ENCODE measurements at places on chromosomes 7 and 10.
A peak's percentile ranks its signal among the peaks of the same experiment; 100 is the strongest.

- DNase-seq = no peak
These were observed 60.2 kb downstream of the ADRA2A start for GRCh38 chr10:111137007-111137406.

DNA sequence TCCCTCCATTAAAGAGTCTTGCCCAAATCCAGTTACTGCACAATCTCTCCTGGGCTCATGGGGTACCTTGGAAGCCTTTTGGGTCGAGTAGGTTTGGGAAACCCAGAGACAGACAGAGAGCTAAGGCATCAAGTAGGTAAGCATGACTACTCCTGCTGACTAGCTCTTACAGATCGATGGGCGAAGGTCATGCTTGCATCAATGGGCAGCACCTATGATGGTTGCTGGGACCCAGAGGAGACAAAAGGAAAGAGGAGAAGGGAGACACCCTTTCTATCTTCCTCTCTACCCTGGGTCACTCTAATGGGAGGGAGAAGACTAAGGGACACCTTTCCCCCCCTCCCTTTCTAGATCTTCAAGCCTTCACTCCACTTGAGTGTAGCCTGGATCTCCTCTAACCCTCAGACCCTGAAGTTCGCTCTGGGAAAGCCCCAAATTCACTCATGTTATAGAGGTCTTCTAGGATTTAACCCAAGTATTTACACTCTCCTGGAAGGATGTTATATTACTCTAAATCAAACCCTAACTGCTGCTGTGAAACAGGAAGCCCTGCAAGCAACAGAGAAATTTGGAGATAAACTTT, 31.6 kb upstream of the ZNF746 start:
- no peak for DNase-seq

DNA sequence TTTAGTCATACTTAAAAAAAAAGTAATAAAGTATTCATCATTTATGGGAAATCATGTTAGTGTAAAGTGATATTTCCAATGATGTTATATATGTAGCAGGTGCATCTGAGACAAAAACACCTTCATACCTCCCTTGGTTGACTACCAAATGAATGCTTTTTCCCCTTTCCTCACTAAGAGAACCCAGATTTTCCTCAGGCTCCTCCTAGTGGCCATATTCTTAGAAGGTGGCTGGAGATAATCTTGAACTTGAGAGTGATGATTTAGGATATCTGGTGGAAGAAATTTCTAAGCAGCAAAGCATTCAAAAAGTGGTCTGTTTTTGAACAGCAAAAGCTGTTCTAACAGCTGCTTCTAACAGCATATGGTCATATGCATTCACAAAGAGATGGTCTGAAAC, 16.8 kb upstream of the DNAH11 start:
- DNase-seq = no peak

DNA sequence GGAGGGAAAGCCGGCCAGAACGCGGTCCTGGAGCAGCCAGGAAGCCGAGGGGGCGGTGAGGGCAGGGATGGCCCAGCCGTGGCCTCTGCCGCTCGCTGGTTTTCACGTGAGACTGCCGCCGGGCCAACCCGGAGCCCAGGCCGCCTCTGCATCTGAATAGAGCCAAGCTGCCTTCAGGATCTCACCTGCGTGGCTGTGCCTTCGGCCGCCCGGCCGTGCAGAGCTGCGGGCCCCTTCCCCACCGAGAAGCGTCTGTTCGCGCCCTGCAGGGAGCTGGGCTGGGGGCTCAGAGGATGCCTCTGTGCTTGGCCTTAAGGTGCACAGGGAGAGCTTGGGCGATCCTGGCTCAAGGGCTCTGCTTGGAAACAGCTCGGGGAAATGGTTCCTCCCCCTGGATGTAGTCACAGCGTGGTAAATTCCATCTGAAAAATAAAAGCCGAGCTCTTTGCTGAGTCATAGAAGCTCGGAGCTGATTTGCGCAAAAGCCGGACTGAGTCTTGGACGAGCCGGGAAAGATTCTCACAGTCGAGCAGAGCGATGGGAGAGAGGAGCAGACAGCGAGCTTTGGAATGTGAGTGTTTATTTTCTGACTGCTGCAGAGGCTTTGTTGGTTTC, at the start of gene JAKMIP3:
JAKMIP3 (plus strand) TSS at position 456 of the 615 bp plus-strand sequence. CDS start 38,863 bp downstream, outside the sequence.
- peak; percentile 92 for DNase-seq

DNA sequence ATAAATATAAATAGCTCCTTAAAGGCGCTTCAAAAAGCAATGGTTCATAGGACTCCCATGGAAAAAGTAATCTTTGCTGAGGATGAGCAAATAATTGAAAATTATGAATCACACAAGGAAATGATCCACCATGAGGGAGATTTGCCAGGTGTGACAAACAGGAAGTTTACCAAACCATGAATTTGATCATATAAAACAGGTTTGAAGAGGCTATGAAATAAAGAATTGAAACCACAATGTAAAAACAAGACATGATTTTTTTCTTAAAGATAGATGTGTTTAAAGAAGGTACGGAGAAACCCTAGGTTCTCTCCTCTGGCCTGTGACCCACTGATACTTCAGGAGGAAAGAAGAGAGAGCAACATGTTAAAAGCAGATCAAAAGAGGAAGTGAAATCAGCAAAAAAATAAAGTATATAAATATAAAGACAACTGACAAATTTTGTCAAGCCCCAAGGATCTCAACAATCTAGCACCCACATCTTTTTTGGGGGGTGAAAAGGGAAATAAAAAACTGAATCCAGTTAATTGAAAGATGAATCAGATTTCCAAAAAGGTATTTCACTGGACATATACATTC, 111.3 kb upstream of the ASAH2 start:
- DNase-seq = no peak

GRCh38 chr7:92520024-92520423, 8.3 kb downstream of the PEX1 start:
- DNase-seq = no peak

- no peak for DNase-seq
These were observed 607.6 kb downstream of the KCNMA1 start for GRCh38 chr10:77029777-77030717.

- peak; percentile 42 for DNase-seq
These were observed 66.6 kb upstream of the SYPL1 start for GRCh38 chr7:106178593-106179134.

- peak; percentile 48 for DNase-seq
These were observed 7.1 kb upstream of the EMX2 start for GRCh38 chr10:117535298-117536071.

Data from fibroblast of skin of right biceps (primary cell).